ENCODE measurements at places on chromosomes 2 and 18.

DNA sequence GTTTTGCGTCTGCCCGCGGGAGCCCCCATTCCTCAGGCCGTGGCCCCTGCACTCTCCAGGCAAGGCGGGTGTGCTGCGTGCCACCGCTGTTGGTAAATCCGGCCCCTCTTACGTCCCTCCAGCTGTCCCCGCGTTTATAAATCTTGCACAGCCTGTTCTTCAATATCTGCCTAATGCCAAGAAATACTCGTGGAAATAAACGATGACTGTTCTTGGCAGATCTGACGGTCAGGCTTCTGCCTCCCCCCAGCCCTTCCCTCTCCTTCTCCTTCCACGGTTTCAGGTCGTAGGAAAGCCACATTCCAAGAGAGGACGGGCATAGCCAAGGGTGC is 20.5 kb downstream of the ODC1 start:
- H3K36me3 ChIP-seq = peaks cover 17% of the 10 kb centered on the region
- H3K27me3 ChIP-seq = no peaks in the 10 kb centered on the region
- DNase-seq = no peak
- no peak overlapping the region for H3K4me3 ChIP-seq
- no peak overlapping the region for H3K27ac ChIP-seq

GRCh38 chr18:14947482-14948162 is 199.7 kb downstream of the ANKRD30B start:
- H3K4me3 ChIP-seq = no peak overlapping the region
- no peaks in the 10 kb centered on the region for H3K36me3 ChIP-seq
- H3K27ac ChIP-seq = no peak overlapping the region
- no peaks in the 10 kb centered on the region for H3K4me1 ChIP-seq
- DNase-seq = no peak

DNA sequence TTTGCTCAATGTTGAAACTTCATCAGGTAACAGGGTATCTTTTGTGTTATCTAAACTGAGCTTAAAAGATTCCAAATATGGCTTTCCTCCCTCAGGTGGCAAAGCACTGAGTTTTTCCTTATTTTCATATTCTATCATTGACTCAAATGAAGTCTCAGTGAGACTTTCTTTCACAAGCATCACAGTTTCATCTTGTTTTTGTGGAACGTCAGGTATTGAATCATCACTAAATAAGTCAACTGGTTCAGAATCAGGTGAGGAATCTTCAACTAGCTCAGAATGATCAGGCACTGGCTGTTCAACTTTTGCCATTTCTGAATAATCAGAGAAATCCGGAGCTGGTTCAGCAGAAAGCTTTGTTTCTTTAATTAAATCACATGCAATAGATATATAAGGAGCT is 24.6 kb downstream of the RTN4 start:
- no peaks in the 10 kb centered on the region for H3K36me3 ChIP-seq
- no peak for DNase-seq
- no peak overlapping the region for H3K4me3 ChIP-seq
- no peaks in the 10 kb centered on the region for H3K27me3 ChIP-seq
- peaks cover 6% of the 10 kb centered on the region for H3K4me1 ChIP-seq
- no peak overlapping the region for H3K27ac ChIP-seq

GRCh38 chr2:100929147-100929546 is 72.9 kb upstream of the RPL31 start:
- H3K27me3 ChIP-seq = no peaks in the 10 kb centered on the region
- no peak overlapping the region for H3K27ac ChIP-seq
- H3K36me3 ChIP-seq = no peaks in the 10 kb centered on the region
- DNase-seq = no peak

- H3K36me3 ChIP-seq = peaks cover 75% of the 10 kb centered on the region
- H3K27ac ChIP-seq = no peak overlapping the region
- peaks cover 28% of the 10 kb centered on the region for H3K4me1 ChIP-seq
- H3K4me3 ChIP-seq = no peak overlapping the region
- no peaks in the 10 kb centered on the region for H3K27me3 ChIP-seq
Measured at GRCh38 chr2:96604104-96604503, 34.0 kb downstream of the KANSL3 start.

DNA sequence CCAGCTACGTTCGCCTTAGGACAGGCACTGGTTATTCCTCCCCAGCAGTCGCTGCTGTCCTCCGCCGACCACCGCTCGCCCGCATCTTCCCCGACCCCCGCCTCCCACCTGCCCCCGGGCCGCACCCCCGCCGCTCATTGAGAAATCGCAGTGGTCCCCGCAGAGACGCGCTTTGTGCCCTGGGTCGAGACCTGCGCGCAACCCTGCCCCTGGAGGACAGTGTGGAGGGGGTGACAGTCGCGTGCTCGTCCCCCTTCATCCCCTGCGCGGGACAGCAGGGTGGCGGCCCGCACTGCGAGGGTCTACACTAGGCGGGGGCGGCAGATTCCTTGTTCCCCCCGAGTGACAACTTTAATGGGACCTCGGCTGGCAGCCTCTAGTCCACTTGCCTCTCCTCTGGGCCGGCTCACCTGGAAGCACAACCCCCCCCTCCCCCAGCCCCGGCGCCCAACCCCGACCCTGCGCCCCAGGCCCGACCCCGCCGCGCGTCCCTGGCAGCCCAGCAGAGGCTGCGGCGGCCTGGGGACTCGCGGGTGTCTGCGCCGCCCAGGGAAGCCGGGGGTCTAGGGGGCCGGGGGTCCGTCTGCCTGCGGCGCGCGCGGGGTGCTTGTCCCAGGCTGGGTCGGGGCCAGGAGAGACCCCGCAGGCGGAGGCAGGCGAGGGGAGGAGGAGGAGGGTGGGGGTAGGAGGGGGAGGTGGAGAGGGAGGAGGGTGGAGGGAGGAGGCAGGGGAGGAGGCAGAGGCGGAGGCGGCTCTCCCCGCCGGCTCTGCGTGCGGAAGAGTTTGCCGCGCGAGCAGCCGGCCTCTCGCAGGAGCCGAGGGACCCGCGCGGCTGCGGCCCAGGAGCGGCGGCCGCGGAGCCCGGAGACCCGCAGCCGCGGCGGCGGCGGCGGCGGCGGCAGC is at the start of gene NPAS2:
NPAS2 (plus strand) TSS at position 770 of the 903 bp plus-strand sequence. CDS start 84,616 bp downstream, outside the sequence.
- H3K4me3 ChIP-seq = peak within 1 kb of the TSS; percentile 70
- peaks cover 6% of the 10 kb centered on the region for H3K4me1 ChIP-seq
- H3K27ac ChIP-seq = no peak within 1 kb of the TSS
